Right lobe of liver (tissue), 6 donors: ENCODE measurements at places on chromosomes 2 and 18. TPM values are rescaled to one million over a fixed set of nuclear protein-coding genes. Genes with fewer than 3 reads are reported as not detected.

NDC80 gene
- 1.4 TPM for total RNA-seq

GRCh38 chr2:42105330-42106256, 57.8 kb downstream of the PKDCC start:
- DNase-seq = peak; percentile 69

DNA sequence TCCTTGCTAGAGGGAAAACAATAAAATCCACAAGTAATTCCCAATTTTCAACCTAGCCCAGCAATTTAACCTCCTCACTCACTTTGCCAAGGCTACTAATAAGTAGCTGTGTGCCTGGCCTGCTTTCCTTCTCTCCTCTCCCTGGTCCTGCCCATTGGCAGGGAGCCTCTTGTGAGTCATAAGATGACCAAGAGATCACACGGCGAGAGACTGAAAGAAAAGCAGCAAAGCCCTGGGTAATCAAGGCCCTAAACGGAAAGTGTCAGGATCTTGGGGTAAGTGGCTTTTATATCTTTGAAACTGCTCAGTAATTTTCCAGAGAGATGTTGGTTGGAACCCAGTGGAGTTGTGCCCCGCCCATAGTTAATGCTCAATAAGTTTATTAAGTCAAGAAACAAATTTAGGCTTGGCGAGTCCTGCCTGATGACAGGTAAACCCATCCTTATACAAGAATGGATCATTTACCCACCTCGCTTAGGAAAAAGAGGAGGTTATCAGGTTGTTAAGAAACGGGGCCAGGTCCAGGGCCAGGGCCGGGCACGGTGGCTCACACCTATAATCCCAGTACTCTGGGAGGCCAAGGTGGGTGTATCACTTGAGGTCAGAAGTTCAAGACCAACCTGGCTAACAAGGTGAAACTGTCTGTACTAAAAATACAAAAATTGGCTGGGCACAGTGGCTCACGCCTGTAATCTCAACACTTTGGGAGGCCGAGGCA, 10.0 kb upstream of the ADAM17 start:
- DNase-seq = no peak

- no peak for DNase-seq
Observed at GRCh38 chr18:13560306-13560705, 166.1 kb downstream of the FAM210A start.

DNA sequence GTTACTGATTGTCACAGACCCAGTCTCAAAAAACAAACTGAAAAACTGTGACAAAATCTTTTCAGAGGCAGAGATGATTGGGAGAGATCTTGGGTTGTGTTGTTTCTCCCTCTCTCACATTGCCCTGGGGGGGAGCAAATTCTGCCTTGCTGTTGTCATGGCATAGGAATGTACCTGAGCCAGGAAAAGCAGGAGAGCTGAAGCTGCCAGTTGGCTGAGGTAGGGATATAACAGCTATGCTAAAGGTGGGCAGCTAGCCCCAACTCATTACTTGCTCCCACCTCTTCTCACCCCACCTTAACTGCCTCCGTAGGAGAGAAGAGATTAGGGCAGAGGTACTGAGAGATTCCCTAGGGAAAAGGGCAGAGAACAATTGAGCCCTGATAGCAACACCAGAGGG, 299.3 kb downstream of the OSR1 start:
- DNase-seq = no peak

MYL1 gene
- total RNA-seq = not detected

GRCh38 chr18:650428-650858, 7.0 kb upstream of the TYMS start:
- no peak for DNase-seq

PDE1A gene
- total RNA-seq = 1.5 TPM

GYPC gene
- total RNA-seq = 7.1 TPM

SIX3 gene
- total RNA-seq = not detected

- DNase-seq = peak; percentile 58
Observed at GRCh38 chr2:63189026-63189425, 138.4 kb downstream of the OTX1 start.

DNA sequence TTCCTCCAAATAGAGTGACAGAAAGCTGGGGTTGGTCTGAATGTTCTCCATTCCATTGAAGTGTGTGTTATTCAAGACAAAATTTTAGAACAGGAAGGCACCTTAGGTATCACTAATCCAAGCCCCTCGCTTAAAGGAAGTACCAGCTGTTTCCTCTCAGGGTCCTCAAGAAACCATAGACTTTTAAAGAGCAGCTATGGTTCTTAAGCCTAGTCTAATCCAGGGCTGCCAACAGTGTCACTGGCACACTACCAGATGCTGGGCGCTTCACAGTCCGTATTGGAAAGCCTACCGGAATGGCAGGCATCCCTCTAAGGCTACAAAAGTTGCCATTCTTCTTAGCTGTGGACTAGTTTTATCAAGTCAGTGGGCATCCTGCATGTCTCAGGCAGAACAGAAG, 1.9 kb downstream of the NEMP2 start:
- DNase-seq = peak; percentile 63

TXNL1 gene
- 58.0 TPM for total RNA-seq

DNA sequence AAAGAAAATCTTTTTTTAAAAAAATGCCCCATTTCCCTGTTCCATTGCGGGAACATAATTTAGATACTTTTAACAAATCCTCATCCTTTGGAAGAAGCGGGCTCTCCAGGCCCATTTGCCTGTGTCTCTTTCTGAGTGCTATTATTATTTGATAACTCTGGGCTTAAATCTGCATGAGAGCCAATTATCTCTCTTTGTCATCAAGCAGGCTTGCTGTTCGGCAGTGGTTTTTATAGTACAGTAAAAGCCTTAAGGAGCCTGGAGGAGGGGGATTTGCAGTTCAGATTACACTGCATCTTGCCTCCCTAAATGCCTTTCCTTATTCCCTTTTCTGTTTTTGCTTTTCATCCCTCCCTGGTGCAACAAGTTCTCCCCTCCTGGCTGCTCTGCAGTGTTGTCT, 50.6 kb downstream of the CELF4 start:
- DNase-seq = no peak

DNAH7 gene
- 0.19 TPM for total RNA-seq

DNA sequence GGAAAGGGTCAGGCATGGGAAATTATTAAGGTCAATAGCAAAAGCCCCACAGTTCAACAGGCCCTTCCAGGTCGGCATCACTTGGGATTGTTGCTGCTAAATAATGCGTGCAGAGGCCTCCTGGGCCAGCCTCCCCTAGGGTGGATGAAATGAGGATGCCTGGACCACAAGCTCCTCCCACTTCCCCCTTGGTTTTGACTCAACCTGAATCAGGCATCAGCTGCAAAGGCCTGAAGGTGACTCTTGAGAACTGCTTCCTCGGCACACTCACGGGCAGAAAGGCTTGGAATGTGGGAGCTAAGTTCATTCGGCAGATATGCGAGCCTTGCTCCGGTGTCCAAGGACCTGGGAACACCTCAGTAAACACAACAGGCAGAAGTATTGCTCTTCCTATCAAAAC, 69.3 kb downstream of the MBP start:
- DNase-seq = no peak

DNA sequence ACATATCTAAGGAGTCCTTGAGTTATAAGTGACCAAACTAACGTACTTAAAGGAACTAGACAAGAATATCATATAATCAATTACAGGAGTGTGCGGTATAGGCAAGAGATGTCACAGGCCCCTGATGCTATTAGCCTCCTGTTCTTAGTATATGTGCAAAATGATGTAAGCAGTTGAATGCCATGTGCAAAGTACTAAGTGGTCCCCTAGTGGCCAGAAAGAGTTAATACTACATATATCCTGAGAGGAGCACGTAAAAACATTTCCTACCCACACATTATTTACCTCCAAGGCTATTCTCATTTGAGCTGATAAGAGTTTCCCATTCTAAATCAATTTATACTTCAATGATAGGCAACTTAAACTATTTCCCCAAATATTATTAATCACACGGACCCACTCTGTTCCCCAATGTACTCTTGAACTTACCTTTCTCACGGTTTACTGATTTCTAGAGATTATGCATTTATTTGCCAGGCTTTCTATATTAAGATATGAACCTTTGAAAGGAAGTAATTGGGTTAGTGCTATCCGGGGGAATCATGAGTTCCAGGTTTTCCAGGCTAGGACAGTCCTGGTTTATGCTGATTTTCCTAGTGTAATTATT, 158.0 kb upstream of the KLHL14 start:
- DNase-seq = no peak
